ENCODE measurements at places on chromosomes 2 and 18.

DNA sequence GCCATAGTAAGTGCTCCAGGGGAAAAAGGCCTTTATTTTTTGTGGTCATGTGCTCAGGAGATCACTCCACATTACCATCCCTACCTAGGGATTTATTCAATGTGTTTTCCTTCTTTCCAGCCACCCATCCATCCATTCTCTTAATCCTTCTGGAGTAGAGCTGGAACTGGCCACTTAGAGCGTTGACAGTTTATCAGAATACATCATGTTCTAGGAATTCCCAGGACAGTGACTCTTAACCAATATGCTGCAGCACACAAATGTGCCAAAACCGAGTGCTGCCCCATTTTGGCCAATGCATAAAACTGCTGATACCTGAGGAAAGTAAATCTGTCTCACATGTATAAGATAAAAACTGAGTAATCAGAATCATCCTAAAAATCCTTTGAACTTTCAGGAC, 63.7 kb downstream of the FARSB start:
- no peak for DNase-seq

DNA sequence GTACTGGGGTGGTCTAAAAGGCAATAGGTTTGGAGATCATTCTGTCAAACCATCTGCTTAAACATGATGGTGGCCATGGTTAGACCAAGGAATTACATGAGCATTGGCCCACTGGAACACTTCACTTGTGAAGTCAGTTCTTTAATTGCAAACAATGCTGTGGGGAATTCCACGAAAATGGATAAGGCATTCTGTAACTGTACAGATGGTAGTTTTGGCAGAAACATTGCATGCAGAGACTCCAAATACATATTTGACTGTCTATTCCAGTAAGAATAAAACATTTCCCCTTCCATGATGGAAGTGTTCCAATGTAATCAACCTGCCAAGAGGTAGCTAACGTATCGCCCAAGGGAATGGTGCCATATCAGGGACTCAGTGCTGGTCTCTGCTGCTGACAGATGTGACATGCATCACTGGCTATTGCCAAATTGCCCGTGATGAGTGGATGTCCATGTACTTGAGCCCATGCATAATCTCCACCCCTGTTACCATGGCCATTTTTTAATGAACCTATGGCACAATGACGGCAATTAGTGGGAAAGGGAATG, 417.9 kb downstream of the CDH7 start:
- DNase-seq = no peak

- DNase-seq = no peak
These were observed 52.5 kb downstream of the SATB2 start for GRCh38 chr2:199405241-199405640.

GRCh38 chr2:5379811-5380210, 312.4 kb upstream of the SOX11 start:
- no peak for DNase-seq

DNA sequence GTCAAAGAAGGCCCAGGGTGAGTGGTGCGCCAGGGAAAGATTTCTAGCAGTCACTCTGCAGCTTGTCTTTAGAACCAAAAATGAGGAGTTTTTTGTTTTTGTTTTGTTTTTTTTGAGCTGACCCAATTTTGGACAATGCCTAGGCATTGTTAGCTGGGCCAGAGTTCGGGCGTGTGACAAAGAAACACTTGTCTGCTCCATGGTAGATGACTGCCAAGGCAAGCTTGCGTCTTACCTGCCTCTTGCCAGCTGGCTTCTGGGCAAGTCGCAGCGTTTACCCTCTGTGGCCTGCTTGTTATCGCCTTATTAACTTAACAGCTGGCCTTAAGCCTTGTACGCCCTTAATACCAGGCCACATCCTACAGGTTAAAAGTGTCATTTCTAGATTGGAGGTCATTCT, 114.3 kb downstream of the GALNT1 start:
- DNase-seq = peak; percentile 34

GRCh38 chr18:79614211-79614955, 65.2 kb upstream of the CTDP1 start:
- DNase-seq = no peak

DNA sequence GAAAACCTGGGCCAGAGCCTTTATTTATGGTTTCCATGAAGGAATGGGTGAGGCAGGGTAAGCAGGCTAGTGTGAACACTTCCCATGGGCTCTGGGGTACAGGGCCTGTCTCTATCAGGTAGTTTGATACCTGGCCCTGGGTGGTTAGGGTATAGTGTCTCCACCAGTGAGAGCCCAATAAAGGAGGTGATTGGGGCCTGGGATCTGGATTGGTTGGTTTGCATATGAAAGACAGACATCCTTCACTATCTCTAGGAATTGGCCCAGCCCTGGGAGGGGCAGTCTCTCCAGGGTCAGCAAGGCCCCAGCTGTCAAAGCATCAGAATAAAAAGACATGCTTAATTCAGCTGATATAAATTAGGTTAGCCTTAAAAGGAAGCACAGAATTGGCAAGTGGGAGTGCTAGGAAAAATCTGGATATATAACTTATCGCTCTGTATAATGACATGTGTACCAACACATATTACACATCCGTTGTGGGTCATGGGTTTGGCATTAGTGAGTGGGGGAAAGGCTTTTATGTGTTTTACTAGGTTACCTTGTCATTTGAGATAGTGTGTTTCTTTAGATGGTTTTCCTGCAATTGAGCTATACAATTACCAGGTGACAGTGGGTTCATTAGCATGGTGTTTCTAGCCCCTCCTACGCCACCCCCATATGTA, 18.5 kb upstream of the TMEM178A start:
- no peak for DNase-seq

DNA sequence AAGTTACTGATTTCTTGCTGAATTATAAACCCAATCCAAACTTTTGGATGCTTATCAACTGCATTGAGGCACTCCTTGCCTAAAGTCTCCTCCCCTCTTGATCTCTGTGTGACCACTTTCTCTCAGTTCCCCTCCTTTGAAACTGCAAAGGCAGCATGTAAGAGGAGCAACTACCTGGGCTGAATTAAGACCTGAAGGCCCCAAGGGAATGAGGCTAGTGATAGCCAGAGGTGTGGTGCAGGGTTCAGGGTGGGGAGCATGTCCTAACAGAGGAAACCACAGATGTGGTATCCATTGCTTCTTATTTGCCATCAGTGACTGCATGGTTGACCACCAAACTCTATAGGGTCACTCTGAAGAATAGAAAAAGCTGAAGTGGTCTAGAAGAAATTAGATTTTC, 557.9 kb downstream of the TNS1 start:
- DNase-seq = no peak

DNA sequence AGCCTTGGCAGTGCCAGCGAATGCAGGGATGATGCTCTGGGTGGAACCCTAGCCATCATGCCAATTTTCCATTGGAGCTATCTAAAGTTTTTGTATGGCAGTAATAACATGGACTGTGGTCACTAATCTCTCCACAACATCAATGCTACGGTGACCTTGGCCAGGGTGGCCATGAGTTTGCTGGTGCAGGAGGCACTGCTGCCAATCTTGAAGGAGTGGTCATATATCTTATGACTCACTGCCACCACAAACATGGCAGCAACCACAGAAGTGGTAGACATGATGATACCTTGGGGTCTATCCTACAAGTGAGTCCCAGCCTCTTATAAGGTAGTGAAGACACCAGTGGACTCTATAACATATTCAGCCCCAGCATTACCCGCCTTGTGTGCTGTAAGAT, 104.6 kb downstream of the EVA1A start:
- no peak for DNase-seq

- DNase-seq = no peak
These were observed 9.8 kb downstream of the SERTAD2 start for GRCh38 chr2:64643838-64644457.

DNA sequence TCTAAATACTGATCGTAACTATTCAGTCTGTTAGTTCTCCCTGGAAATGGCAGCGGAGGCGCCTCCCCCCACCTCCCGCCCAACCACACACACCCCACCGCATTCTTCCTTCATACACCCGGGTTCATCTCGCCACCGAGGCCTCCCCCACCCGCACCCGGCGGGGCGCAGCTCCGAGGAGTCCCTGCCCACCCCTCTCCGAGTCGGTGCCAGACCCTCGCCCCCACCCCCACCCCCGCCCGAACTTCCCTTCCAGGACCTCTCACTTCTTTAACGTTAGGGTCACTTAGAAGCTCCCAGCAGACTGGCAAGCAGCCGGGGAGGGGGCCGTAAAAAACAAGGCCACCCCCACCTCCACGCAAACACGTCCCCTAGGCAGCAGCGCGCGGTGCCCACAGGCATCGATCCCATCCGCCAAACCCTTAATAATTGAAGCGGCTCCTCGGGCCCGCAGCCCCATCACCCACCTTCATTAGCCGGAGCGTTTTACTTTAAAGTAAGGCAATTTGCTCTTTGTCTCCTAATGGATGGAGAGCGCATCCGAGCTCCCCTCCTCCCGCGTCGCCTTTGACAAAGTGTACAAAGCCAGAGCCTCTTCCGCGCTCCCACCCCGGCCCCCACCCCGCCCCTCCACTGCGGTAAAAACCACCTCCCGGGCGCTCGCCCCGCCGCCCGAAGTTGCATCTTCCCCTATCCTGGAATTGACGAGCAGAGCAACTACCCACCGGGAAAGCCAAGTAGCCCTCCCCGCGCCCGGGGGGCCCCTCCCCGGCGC, 624 bp downstream of the ZNF516 start:
- peak; percentile 16 for DNase-seq

DNA sequence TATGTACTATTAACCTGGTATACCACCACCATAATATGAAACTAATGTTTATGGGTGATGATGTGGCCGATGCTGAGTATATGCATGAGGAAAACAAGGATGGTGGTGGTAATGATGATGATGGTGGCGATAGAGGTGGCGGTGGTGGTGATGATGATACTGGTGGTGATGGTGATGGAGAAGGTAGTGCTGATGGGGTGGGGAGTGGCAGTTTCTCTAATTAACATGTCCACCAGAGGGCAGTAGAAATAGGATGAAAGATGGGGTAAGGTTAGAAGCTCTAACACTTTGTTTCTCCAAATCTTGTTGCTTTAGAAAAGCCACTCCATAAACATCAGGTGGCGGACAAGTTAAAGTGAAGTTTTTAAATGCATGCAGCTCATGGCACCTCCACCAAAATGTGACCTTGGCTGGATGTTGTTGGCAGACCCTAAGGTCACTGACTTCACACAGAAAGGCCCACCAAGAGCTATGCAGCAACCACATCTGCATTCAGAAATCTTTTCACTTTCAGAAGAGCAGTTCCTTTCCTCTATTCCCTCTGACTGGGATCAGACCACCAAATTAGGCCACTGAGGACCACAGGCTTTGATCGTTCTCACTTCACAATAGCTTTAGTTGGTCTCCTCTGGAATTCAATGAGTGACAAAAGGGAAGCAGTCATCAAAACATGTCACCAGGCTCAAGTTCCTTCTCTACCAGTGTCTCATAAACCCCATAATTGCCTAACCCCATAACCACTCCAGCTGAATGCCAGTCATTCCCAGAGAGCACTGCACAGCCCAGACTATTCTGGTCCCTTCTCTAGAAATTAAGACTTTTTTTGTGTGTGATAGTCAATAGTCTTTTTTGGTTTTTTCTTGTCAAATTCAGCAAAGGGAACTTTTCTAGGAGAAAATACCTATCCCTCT, 7.5 kb upstream of the BCL11A start:
- no peak for DNase-seq

DNA sequence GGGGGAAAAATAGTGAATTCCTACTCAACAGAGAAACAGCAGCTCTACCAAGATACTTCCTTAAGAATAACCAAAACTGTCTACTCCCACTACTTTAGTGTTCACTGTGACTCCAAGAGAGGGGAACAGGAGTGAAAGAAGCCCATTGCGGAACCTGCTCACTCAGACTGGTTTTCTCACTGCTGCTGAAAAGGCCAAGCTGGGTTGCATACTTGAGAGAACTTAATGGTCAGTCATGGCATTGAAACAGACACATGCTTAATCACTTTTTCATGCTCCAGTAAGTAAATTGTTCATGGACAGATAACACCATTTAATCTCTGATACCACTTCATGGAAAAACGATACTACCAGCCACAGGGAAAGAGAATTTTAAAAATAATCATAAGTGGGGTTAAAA, 35.7 kb upstream of the SLC8A1 start:
- DNase-seq = no peak

- no peak for DNase-seq
These were observed 121.0 kb upstream of the MSTN start for GRCh38 chr2:190183539-190183938.

DNA sequence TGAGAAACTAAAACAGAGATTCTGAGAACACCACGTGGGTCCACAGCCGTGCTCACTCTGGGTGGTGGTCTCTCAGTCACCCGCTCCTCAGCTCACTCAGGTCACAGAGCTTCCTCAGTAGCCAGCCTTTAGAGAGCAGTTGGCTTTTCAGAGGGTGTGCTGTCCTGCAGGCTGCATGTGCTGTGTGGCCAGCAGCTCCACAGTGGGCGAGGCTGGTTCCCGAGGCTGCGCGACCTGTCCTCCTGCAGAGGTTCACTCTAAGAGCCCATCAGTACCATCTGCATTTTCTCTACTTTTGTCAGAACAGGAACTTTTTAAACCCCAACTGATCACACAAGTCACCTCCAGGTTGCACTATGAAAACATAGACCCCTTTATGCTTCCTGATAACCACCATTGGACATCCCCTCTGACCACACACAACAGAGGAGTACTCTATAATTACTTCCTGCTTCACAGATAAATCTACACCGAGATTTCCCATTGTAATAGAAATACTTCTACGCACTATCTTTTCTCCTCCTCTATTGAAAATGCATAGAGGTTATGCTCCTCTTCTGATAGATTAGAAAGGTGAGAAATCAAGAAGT, 93.1 kb downstream of the GYPC start:
- DNase-seq = no peak

GRCh38 chr2:205703471-205704126, 21.3 kb downstream of the NRP2 start:
- DNase-seq = no peak

DNA sequence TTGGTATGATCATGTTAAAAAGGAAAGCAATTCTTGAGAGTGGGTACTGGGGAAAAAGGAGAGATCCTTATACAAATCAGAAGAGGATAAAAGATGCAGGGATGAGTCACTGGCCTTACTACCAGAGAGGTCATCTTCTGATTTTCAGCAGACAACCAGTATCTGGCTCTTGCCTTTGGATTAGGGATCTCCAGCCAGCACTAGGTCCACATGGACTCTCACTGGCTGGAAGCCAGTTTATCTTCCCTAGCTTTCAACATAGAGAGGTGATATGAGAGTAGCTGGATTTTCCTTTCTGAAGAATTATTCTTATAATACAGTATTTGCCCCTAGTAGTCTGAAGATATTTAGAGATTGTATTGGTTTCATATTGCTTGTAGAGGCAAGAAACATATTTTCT, 30.2 kb downstream of the CERKL start:
- DNase-seq = no peak

- DNase-seq = no peak
These were observed 39.6 kb downstream of the SRSF7 start for GRCh38 chr2:38711558-38711957.

GRCh38 chr2:175744000-175744399, 258.1 kb downstream of the LNPK start:
- DNase-seq = no peak

- no peak for DNase-seq
These were observed 865.5 kb downstream of the DSC3 start for GRCh38 chr18:30177056-30177455.

DNA sequence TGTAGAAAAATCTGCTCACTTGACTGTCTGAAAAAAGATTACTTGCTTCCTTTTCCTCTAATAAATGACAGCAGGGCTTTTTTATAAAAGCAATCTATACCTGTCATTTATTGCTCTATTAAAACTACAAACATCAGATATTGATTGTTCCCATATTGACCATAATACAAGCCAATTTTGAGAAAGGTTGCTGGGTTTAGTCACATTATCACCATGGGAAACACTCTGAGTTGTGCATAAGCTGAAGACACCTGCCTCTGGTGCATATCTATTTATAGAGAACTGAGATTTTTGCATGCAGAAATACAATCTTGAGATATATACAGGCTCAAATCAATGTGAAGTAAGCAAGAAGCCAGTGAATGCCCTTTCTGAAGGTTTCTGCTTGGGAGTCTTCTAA, 853.9 kb downstream of the DCC start:
- DNase-seq = no peak
